ENCODE measurements at places on chromosomes 11 and 22. TPM values are rescaled to one million over a fixed set of nuclear protein-coding genes. Genes with fewer than 3 reads are reported as not detected.

DNA sequence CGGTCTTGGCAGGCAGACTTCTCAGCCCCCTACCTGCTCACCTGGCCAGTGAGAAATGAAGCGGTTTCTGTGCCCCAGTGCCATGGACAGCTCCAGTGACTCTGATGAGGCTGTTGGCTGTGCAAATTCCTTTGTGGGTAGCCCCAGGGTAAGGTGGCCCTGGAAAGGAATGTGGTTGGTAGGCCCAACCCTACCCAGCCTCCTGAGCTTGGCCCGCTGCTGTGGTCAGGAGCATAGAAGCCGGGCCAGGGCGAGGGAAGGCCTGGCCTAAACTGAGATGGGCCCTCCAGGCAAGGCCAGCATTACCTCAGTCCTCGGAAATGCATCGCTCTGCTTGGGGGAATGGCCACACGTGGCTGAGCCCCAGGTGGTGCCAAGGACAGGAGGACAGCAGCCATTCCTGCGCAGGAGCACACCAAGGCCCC lies 16.9 kb downstream of the DAGLA start:
- DNase-seq: no peak

GRCh38 chr11:57551941-57552340 lies 14.5 kb downstream of the SMTNL1 start:
- DNase-seq: no peak

- no peak for DNase-seq
Observed at GRCh38 chr22:36334821-36335603, 52.8 kb downstream of the MYH9 start.

DNA sequence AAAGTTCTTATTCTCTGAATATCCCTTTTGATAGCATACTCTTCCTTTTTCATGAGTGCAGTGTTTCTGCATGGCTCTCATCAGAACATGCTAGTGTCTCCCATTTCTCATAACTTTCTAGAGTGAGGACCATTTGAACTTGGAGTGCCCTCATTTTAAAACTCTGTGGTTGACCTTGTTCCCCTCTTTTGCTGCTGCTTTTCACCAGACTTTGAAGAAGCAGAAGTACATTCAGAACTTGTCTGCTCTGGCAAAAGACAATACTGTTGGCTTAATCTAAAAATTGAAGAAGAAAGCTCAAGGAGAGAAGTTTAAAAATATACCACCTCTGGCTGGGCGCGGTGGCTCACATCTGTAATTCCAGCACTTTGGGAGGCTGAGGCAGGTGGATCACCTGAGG lies 35.0 kb downstream of the PPARA start:
- DNase-seq: no peak

DNA sequence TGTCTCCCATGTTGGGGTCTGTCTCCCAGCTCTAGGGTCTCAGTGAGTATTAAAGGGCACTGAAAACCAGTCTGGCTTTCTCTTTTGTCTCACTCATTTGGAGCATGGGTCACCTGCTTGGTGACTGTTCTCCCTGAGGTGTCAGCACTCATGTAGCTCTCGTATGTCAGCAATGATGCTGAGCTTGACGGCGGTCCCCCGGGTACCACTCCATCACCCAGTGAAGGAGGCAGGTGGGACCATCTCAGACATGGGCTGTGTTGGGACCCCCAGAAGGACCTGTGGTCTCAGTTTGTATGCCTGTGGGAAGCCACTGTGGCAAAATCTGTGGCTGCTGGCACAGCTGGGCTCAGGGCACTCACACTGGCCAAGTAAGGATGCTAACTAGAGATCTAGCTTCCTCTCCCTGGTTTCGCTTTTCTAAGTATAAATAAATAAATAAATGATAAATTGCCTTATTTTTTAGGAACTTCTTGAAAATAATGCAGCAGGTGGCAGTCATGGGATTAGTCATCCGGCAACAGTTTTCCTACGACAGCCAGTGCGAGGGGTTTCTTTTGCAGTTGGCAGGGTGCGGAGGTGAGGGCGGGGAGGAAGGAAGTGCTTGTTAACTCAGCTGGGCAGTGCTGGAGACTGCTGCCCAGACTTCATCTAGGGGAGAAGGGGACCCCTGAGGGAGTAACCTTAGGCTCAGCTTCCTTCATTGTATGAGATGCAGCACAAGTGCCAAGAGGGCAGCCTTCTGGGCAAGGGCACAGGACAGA lies 48.8 kb downstream of the OSBP2 start:
- no peak for DNase-seq

DNA sequence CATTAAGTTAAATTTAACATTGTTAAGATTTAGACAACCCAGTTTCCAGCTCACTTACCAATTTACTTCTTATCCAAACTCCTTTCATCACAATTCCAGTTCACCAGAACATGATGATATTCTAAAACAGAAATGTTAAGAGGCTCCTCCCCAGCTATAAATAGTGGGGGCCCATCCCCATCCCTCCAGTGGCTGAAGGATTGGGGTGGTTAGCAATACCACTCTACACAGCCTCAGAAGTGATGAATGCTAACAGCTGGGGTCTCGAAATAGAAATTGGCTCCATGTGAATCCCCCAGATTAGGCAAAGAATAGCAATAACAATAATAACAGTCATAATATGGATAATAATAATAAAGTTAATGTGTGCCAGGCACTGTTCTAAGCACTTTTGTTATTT lies 97.9 kb upstream of the NCAM1 start:
- no peak for DNase-seq

GRCh38 chr11:8296872-8297271 lies 33.2 kb upstream of the LMO1 start:
- no peak for DNase-seq

- DNase-seq: peak; percentile 51
Observed at GRCh38 chr22:46777609-46777970, 15.1 kb downstream of the TBC1D22A start.

Gene NAALAD2
- 39.5 TPM for total RNA-seq

Gene RIC8A
- total RNA-seq: 85.2 TPM

Gene OR5A1
- total RNA-seq: not detected

Data from mesothelial cell of epicardium (in vitro differentiated cells).